ENCODE measurements at places on chromosomes 3 and 15. TPM values are rescaled to one million over a fixed set of nuclear protein-coding genes. Genes with fewer than 3 reads are reported as not detected.

Gene SEC61A1
- total RNA-seq = 167 TPM

DNA sequence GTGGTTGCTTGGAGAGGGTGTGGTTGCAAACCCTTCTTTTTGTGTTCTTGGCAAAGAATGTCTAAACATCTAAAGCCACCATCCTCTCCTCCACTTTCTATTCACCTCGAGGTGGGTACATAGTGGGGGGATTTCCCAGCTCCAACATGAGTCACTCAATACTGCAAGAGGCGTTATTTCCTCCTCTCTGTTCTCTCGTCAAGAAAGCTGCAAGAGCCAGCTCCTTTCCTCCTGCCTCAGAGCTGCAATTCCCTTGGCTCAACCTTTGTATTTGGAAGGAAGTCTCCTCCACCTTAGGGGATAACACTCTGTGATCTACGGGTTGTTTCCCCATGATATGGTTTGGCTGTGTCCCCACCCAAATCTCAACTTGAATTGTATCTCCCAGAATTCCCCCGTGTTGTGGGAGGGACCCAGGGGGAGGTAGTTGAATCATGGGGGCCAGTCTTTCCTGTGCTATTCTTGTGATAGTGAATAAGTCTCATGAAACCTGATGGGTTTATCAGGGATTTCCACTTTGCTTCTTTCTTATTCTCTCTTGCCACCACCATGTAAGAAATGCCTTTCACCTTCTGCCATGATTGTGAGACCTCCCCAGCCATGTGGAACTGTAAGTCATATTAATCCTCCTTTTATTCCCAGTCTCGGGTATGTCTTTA lies 138.4 kb downstream of the PLCL2 start:
- DNase-seq = peak; percentile 38
- H3K4me3 ChIP-seq = no peak overlapping the region
- H3K27me3 ChIP-seq = no peaks in the 10 kb centered on the region
- H3K36me3 ChIP-seq = peaks cover 58% of the 10 kb centered on the region

Gene TICRR
- total RNA-seq = 28.8 TPM

Gene CLRN1
- total RNA-seq = not detected

- no peaks in the 10 kb centered on the region for H3K27me3 ChIP-seq
- H3K4me1 ChIP-seq = no peaks in the 10 kb centered on the region
- H3K36me3 ChIP-seq = no peaks in the 10 kb centered on the region
- no peak overlapping the region for H3K27ac ChIP-seq
- no peak for DNase-seq
Measured at GRCh38 chr3:167493244-167493643, 19.4 kb upstream of the SERPINI2 start.

DNA sequence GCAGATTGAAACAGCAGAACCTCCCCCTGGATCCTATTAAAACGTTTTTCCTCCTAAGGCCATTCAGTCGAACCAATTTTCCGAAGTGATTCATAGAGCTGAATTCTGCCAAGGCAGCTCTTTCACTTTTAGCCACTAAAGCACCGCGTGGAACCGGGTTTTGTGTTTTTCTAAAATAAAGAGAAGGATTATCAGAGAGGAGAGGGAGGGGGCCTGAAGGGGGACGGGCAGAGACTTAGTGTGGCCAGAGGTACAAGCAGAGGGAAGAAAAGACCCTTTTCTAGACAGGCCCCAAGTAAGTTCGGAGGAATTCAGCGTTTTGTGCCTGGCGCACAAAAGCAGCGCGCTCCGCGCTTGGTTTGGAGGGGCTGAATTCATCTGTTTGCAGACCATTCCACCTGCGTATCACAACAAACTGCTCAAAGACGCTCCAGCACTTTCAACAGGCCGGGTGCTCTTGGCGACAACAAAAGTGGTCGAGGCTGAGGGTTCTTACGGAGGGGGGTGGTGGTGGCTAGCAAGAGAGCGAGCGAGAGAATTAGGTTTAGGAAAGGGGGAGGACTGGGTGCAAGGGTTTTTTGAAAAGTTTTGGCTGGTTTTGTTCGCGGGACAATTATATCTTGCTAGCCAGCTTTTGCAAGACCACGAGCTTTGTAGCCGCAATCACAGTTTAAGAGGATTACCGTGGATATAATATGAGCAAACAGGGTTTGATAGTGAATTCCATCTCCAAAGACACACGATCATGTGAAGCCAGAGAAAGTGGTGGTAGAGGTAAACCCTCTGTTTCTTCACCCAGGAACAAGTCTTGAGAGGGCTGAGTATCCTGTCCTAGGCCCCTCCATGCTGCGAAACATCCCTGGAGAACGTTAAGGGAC lies 1.2 kb upstream of the FEZF2 start:
- H3K4me1 ChIP-seq = no peaks in the 10 kb centered on the region
- no peak for DNase-seq
- H3K36me3 ChIP-seq = peaks cover 3% of the 10 kb centered on the region
- no peak overlapping the region for H3K4me3 ChIP-seq
- H3K27me3 ChIP-seq = peaks cover 86% of the 10 kb centered on the region

- no peaks in the 10 kb centered on the region for H3K36me3 ChIP-seq
- no peaks in the 10 kb centered on the region for H3K4me1 ChIP-seq
- DNase-seq = no peak
- peaks cover 10% of the 10 kb centered on the region for H3K27me3 ChIP-seq
- H3K27ac ChIP-seq = no peak overlapping the region
Measured at GRCh38 chr15:44219073-44219472, 24.0 kb upstream of the FRMD5 start.

Gene TERB2
- total RNA-seq = not detected

- no peaks in the 10 kb centered on the region for H3K36me3 ChIP-seq
- no peak overlapping the region for H3K4me3 ChIP-seq
- no peaks in the 10 kb centered on the region for H3K27me3 ChIP-seq
- H3K27ac ChIP-seq = no peak overlapping the region
- no peaks in the 10 kb centered on the region for H3K4me1 ChIP-seq
Measured at GRCh38 chr3:87148020-87148419, 79.1 kb upstream of the CHMP2B start.

Gene SYNPR
- not detected for total RNA-seq

DNA sequence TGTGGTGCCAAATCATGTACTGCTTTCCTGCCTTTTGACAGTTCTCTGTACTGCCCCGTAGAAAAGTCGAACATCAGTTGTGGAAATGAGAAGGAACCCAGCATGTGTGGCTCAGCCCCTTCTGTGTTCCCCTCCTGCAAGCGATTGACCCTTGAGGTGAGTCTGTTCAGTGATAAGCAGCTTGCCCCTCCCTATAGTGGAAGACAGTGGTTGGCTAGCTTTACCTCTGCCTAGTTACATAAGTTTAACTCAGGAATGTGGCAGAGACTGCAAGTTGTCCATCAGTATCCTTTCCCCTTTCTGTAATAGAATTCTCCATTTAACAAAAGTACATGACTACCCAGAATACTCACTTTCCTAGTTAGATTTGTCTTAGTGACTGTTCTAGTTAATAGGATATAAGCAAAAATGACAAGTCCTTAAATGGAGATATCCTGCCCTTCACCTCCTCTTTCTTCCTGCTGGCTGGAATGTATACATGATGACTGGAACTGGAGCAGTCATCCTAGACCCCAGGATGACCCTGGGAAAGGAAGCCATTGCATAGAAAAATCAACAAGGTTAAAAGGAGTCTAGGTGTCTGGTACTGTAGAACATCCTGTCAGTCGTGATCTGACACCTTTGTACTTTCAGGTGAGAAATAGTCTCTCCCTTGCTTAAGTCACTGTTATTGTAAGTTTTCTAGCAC lies 10.6 kb downstream of the SETMAR start:
- H3K27me3 ChIP-seq = no peaks in the 10 kb centered on the region
- peaks cover 21% of the 10 kb centered on the region for H3K36me3 ChIP-seq
- no peak overlapping the region for H3K4me3 ChIP-seq
- no peaks in the 10 kb centered on the region for H3K4me1 ChIP-seq
- H3K27ac ChIP-seq = no peak overlapping the region

DNA sequence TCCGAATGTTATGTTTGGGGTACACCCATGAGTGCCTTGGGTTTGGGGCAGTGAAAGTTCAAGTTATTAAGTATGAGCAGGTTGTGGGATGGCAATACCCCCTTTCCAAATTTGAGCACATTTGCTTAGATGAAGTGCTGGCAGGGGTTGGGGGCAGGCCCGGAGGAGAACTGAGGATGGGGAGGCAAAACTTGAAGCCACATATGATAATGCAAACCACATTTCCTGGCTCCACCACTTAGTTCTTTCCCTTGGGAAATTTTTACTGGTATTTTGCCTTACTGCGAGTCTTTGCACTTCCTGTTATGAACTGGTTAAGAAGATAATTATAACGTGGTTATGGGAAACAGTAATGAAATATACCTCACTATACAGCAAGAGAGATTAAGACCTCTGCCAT lies 336.0 kb upstream of the ONECUT1 start:
- H3K36me3 ChIP-seq = no peaks in the 10 kb centered on the region
- no peak overlapping the region for H3K27ac ChIP-seq
- DNase-seq = no peak
- H3K4me1 ChIP-seq = no peaks in the 10 kb centered on the region

DNA sequence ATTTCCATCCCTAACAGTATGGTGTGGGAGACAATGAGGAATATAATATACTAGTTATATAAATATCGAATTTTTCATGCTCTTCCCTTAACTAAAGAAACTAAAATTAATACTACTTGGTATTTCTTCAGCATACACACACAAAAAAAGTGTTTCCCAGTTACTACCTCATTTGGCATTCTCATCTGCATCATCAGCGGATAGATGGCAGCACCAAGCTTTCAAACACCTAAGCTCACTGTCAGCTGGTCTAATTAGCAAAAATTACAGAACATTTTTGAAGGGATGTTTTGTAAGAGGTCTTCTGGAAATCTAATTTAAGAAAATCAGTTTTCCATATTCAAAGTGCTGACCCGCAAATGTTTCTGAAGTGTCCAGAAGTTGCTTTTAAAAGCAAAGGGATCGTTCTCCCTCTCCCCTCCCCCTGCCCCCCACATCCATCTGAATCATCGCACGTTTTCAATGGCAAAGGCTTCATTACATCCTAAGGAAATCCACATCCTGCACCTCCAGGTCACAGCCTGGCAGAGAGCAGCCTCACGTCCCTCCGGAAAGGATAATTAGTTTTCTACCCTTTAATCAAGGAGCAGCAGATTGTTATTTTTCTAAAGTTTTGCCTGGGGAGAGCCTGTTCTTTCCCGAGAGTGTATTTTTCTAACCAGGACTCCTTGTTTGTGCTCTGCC lies 86.1 kb upstream of the SPATA12 start:
- no peak for DNase-seq
- H3K4me1 ChIP-seq = no peaks in the 10 kb centered on the region
- no peak overlapping the region for H3K4me3 ChIP-seq

DNA sequence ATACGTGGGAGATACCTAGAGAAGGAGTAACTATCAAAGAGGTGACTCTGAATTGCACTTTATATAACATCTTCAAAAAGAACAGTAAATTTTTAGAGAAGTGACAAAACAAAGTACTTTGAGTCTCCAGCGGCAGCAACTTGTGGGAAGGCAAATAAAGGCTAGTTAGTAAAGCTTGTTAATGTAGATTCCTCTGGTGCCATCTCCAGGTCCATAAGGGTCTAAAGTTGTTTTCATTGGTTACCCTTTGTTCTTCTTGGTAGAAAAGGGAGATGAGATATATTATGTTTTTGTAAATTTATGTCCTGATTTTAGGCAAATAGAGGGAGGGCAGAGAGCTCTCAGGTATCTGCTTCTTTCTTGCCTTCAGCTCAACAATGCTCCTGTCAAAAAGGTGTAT lies 161.6 kb downstream of the MYRIP start:
- H3K27ac ChIP-seq = no peak overlapping the region
- no peaks in the 10 kb centered on the region for H3K36me3 ChIP-seq

DNA sequence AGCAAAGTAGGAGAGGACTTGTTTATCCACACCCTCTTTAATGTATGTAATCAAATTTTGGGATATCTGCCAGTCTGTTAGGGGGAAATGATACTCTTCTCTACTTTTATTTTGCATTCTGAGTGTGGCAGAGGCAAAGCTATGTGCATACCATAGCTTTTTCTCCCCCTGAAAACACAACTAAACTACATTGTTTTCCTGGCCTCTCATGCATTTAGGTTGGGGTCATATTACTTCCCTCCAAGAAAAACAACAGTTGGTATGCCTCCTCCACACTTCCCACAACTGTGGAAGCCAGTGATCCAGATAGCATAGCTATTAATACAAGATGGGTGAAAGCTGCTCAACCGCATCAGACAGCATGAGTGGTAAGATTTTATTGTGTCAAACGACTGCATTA lies 6.9 kb downstream of the RPL15 start:
- H3K27ac ChIP-seq = no peak overlapping the region
- H3K27me3 ChIP-seq = no peaks in the 10 kb centered on the region
- peaks cover 18% of the 10 kb centered on the region for H3K4me1 ChIP-seq
- no peak overlapping the region for H3K4me3 ChIP-seq
- DNase-seq = no peak

DNA sequence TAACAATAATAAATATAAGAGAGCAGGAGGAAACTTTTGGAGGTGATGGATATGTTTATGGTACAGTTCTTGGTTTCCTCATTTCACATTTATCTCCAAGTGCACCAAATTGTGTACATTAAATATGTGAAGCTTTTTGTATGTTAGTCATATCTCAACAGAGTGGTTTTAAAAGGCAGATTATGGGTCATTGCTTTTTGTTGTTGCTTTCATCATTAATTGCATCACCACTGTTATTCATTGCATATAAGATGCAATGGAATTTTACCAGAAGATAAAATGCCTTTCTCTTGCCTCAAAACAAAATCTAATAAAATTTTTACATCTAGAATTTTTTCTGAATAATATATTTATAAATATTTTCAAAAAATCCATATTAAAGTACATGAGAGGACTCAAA lies 1198.9 kb upstream of the GBE1 start:
- no peaks in the 10 kb centered on the region for H3K36me3 ChIP-seq
- no peak for DNase-seq
- H3K27ac ChIP-seq = no peak overlapping the region
- no peaks in the 10 kb centered on the region for H3K4me1 ChIP-seq

Gene NXPE3
- total RNA-seq = 28.5 TPM

- H3K4me1 ChIP-seq = no peaks in the 10 kb centered on the region
- peaks cover 6% of the 10 kb centered on the region for H3K27me3 ChIP-seq
- H3K4me3 ChIP-seq = no peak overlapping the region
- no peaks in the 10 kb centered on the region for H3K36me3 ChIP-seq
Measured at GRCh38 chr3:135891121-135891520, 74.4 kb upstream of the PPP2R3A start.

DNA sequence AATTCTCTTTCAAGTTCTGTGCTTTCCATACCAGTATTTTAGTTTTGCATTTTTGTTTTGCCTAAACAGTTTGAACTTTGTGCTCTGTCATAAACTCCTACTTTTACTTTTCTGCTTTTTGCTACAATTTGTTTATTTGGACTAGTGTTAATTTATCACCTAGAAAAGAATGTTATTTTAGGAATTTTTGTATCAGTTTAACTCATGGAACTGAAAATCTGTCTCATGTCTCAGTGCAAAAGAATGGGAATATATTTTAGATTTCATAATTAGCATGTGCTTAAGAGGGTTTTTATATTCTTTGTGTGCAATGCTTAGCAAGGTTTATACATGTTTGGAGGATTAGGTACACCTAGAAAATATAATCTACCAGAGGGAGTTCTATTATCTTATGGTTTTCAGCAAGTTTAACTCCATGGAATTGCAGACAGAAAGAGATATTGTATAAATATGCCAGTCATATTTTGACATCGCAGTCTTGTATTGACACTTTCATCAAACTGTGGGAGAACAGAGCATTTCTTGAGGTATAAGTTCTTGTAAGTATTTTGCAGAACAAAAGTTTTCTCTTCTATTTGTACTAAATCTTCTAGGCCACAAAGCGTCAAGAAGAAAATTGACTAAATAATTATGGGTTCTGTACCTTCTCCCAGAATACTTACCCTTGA lies 409.9 kb downstream of the RBMS3 start:
- H3K4me3 ChIP-seq = no peak overlapping the region
- H3K4me1 ChIP-seq = peaks cover 6% of the 10 kb centered on the region
- DNase-seq = no peak
- no peak overlapping the region for H3K27ac ChIP-seq

- DNase-seq = no peak
- H3K4me1 ChIP-seq = peaks cover 18% of the 10 kb centered on the region
- H3K27me3 ChIP-seq = peaks cover 49% of the 10 kb centered on the region
- peak overlapping the region; percentile 12 for H3K4me3 ChIP-seq
Measured at GRCh38 chr15:100922192-100923040, 3.3 kb downstream of the LRRK1 start.

Gene CCR8
- total RNA-seq = 1.9 TPM
